Prostate gland (tissue), 2 donors: ENCODE measurements at places on chromosomes 4 and X. TPM values are rescaled to one million over a fixed set of nuclear protein-coding genes. Genes with fewer than 3 reads are reported as not detected.

- DNase-seq: no peak
- no peak overlapping the region for H3K27ac ChIP-seq
- H3K4me3 ChIP-seq: no peak overlapping the region
Observed at GRCh38 chr4:189032606-189033338, 893.5 kb downstream of the TRIML1 start.

- no peaks in the 10 kb centered on the region for H3K4me1 ChIP-seq
- H3K36me3 ChIP-seq: peaks cover 11% of the 10 kb centered on the region
- H3K27me3 ChIP-seq: no peaks in the 10 kb centered on the region
Observed at GRCh38 chr4:3210467-3210866, 38.5 kb upstream of the MSANTD1 start.

DNA sequence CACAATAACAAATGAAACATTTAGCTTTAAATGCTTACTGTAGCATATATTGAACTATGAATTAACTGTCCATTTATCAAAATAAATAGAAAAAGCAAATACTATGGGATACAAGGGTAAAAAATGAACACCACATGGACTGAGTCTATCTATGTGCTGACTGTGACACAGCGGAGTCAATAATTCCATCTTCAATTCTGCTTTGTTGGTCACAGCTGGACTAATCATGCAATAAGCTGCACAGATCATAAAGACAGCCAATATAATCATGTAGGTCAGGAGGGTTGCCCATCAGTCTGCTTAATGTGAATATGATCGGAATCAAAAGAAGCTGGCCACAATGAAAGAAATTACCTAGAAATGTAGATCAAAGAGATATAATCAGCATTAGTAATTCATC, 95.7 kb upstream of the FAM47A start:
- H3K27ac ChIP-seq: no peak overlapping the region
- no peak overlapping the region for H3K4me3 ChIP-seq

DNA sequence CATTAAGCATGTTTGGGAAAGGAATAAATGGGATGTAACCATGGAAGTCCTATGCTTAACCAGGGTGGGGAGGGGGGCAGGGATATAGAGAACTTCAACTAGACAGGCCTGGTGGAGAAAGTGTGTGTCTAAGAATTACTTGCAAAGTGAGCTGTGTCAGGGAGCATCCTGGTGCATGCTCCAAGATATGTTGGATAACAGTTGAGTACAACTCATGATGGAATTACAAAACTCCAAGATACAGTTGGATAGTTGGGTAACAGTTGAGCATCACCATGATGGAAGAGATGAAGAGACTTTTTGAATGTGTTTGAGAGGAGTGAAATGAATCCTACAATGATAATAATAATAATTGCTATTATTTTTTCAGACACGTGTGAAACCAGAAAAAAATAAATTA, 26.1 kb upstream of the ACSL1 start:
- no peaks in the 10 kb centered on the region for H3K4me1 ChIP-seq
- H3K36me3 ChIP-seq: no peaks in the 10 kb centered on the region
- no peaks in the 10 kb centered on the region for H3K27me3 ChIP-seq

DNA sequence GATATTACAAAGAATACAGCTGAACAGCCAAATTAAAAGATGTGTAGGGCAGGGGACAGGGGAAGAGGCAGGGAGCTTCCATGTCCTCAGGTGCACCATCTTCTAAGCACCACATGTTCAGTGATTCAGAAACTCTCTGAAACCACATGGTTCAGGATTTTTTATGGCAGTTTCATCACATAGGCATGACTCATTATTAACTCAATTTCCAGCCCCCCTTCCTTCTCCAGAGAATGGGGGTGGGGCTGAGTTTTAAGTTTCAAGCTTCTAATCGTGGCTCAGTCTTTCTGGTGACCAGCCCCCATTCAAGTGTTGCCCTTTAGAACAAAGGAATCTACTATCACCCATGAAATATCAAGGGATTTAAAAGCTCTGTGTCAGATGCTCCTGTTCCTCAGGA, 317.8 kb upstream of the GALNT7 start:
- no peaks in the 10 kb centered on the region for H3K36me3 ChIP-seq
- no peaks in the 10 kb centered on the region for H3K4me1 ChIP-seq
- H3K4me3 ChIP-seq: no peak overlapping the region
- H3K27ac ChIP-seq: no peak overlapping the region
- DNase-seq: no peak

DNA sequence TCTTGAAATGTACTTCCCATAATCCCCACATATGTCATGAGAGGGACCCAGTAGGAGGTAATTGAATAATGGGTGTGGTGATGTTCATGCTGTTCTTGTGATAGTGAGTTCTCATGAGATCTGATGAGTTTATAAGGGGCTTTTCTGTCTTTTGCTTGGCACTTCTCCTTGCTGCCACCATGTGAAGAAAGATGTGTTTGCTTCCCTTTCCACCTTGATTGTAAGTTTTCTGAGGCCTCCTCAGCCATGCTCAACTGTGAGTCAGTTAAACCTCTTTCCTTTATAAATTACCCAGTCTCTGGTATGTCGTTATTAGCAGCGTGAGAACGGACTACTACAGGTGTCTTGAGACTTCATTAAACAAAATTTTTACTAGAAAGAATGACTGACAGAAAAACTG, 323.2 kb downstream of the BMPR1B start:
- no peak overlapping the region for H3K4me3 ChIP-seq
- no peak overlapping the region for H3K27ac ChIP-seq
- no peaks in the 10 kb centered on the region for H3K36me3 ChIP-seq
- H3K4me1 ChIP-seq: peaks cover 4% of the 10 kb centered on the region
- DNase-seq: no peak
- H3K27me3 ChIP-seq: no peaks in the 10 kb centered on the region

Gene SYP
- total RNA-seq: 5.2 TPM

Gene SORBS2
- 242 TPM for total RNA-seq
